ENCODE measurements at places on chromosomes 4 and X.
A peak's percentile ranks its signal among the peaks of the same experiment; 100 is the strongest.

DNA sequence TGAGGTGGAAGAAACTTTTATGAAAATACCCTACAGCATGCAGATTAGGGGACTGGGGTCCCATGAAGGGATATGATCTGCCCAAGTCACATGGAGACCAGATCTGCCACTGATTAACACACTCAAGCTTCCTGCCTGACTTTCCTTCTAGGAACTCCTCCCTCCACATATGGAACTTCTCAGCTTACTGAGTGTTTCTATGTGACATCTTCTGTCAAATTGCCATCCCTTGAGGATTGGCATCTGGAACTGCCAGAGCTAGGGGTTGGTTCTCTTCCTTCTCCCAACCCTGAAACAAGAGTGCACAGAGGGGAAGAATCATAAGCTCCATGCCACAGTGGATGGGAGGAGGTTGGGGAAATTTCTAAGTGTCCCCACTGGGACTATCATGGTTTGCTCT, 150.6 kb upstream of the MBNL3 start:
- no peak for DNase-seq

- DNase-seq = no peak
These were observed 121.2 kb upstream of the GRPR start for GRCh38 chrX:16002185-16002584.

- DNase-seq = no peak
These were observed 38.5 kb upstream of the SMIM10L2A start for GRCh38 chrX:135383249-135383648.

DNA sequence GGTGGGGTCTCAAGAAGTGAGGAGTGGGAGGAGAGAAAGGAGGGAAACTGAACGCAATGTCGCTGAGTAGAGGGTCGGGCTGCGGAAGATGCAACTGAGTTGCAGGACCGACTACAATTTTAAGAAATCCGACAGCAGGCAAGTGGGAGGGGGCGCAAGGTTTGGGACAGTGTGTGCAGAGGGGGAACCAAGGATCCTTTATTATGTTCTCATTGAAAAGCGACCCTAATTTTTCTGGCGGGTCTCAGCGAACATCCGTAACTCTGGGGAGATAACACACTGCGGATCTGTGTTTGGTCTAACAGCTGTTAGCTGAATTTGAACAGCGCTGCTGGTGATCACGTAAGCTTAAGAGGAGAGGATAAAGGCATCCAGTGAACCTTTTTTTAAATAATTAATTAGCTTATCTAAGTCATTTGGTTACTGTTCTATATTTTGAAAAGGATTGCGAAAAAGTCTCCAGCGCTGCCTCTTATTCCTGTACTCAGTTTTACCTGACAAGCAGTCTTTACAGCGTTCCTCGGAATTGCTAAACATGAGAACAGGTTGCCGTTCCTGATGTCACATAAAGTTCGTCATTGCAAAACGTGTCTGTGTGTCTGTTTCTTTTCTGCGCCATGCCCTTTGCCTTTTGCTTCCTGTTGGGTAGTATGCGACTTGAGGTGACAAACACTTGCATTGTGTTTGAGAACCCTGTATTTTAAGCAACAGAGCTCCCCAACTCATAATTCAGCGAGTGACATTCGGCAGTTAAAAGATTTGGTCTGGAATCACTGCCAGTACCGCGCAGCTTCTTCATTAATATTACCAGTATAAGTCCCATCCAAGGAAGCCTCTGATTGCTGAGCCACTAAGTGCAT, 1.3 kb downstream of the HTR2C start:
- DNase-seq = no peak

- no peak for DNase-seq
These were observed 7.4 kb upstream of the PGRMC1 start for GRCh38 chrX:119228512-119229252.

DNA sequence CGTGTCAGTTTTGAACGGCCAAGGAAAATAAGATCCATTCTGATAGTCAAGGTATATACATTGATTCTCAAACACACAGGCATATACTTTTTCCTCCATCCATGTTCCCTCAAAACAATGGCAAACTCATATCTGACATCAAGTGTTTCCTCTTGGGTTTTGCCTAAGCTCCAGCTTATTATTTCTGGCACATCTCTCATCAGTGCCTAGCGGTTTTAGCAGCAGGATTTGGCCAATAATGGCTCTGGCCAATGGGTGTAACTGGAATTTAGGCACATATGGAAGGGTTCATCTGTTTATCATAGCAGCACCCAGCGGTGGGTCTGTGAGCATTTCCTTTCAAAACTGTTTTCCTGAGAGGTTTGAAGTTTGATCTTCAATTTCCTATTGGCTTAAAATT, 161.6 kb upstream of the TLL1 start:
- DNase-seq = no peak

DNA sequence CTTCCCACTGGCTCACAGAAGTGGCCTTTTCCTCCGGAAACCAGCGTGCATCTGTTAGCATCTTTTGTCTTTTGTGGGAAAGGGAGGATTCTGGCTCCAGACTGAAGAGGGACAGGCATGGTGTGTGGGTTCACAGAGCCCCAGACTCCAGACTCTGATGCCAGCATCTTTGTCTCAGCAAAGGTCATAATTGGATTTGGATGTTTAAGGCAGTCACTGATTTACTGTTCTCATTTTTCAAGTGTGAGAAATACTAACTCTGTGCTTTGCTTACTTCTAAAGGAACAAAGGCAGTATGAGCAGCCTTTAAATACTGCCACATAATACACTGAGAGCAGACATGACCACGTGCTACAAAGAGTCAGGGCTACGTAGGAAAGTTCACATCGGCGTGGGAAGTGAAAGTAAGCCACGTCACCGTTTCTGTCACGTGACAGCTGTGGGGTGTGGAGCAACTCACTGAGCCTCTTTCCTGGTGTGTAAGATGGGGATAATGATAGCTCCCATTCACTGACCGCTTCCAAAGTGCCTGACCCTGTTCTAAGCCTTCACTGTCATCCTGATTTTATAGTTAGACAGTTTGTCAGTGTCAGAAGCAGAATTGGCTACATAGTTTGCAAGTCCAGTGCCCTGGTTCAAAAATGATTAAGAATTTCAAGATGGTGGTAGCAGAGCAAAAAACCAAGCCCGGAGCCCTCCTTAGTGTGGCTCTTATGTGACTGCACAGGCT, 24.8 kb upstream of the TMSB4X start:
- DNase-seq = peak; percentile 82

- no peak for DNase-seq
These were observed 1.7 kb downstream of the MAGEC3 start for GRCh38 chrX:141839856-141840255.

DNA sequence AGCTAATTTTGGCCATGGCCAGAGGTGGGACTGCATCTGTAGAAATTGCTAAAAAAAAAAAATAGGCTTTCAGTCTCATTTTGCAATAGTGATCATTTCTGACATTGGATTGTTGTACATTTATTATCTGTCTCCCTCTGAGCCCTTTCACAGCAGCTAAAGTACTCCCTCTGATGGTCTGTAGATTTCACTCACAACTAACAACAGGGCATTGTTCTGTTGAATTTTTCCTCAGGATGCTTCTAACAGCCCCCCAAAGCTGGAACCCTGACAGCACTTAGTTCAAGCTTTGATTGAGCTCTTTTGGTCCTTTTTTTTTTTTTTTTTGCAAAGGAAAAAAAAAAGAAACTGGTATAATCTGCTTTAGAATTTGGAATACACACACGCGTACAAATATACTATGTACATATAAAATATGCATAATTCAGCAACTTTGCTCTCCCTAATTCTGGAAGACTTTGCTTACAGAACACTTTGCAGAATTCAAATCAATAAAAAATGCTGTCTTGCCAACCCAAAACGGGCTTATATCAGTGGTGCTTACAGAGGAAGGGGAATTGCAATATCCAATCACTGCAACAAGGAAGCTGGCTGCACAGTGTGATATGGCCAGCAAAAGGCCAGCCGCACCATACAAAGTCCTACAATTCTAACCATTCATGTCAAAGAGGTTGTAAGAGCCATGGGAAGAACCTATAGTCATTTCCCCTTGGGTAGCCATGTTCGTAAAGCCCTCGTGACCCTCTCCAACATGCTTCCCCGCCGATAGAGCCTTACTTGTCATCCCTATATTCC, 406.4 kb downstream of the SMARCA1 start:
- no peak for DNase-seq

DNA sequence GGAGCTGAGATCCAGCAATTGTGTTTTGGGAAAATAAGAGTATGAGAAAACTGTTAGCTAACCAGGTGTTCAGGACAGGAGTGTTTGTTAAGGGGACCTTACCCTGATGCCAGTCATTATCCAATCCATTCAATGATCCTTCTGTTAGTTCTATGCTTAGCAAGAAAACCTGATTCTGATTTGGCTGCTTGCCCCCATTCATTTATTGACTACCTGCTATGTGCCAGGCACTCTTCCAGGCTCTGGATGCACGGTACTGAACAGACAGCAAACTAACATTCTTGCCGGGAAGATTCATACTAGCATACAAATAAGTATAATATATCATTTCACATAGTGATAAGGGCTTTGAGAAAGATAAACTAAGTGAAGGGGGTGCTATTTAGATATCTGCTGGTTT, 1.0 kb upstream of the MECP2 start:
- no peak for DNase-seq

GRCh38 chrX:51889851-51890250, 3.6 kb upstream of the MAGED1 start:
- DNase-seq = no peak
